ENCODE measurements at places on chromosomes 6 and 20. TPM values are rescaled to one million over a fixed set of nuclear protein-coding genes. Genes with fewer than 3 reads are reported as not detected.
A peak's percentile ranks its signal among the peaks of the same experiment; 100 is the strongest.

CALHM5 gene
- polyA plus RNA-seq: 2.2 TPM

MCHR2 gene
- polyA plus RNA-seq: not detected

DPPA5 gene
- polyA plus RNA-seq: not detected

KIF25 gene
- polyA plus RNA-seq: 0.61 TPM

TRIM31 gene
- polyA plus RNA-seq: not detected

DNA sequence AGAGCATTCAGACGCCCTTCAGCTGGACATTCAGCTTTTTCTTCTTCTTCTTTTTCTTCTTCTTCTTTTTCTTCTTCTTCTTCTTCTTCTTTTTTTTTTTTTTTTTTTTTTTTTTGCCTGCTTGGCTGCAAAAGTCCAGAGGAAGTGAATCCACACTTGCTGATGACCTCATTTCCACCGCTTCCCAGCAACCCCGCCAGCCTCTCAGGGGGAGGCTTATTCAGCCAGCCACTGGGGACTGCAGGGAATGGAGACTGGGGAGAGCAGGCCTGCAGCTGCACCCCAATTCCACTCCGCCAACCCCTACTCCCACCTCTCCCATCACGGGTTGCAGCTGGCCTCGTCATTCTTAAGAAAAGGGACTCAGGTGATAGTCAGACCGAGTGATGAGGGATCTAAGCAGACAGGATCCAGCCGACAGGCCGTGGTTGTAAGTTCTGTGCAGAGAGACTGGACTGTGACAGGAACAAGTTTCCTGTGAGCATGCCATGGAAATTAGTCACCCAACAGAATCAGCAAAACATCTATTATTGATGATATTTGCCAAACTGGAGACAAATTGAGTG, 59.0 kb upstream of the QKI start:
- no peak for DNase-seq

DNA sequence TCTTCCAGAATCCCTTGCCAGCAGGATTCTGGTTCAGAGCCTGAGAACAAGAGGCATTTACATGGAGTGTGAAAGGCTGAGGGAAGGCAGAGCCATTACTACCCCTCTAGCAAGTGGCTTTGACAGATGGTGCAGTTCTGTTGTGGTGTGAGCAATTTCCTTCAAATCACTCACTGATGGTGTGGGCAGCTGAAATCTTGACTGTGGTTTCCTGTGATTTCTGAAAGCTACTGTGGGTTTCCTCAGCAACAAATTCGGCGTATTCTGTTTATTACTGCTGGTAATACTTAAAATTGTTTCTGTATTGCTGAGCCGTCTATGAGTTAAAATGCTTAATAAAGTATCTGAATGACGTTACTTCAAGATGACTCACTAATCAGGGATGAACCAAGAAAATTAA, 181.5 kb upstream of the TCF21 start:
- DNase-seq: no peak

GRCh38 chr6:32177183-32177787, 920 bp upstream of the RNF5 start:
- no peak for DNase-seq

DNA sequence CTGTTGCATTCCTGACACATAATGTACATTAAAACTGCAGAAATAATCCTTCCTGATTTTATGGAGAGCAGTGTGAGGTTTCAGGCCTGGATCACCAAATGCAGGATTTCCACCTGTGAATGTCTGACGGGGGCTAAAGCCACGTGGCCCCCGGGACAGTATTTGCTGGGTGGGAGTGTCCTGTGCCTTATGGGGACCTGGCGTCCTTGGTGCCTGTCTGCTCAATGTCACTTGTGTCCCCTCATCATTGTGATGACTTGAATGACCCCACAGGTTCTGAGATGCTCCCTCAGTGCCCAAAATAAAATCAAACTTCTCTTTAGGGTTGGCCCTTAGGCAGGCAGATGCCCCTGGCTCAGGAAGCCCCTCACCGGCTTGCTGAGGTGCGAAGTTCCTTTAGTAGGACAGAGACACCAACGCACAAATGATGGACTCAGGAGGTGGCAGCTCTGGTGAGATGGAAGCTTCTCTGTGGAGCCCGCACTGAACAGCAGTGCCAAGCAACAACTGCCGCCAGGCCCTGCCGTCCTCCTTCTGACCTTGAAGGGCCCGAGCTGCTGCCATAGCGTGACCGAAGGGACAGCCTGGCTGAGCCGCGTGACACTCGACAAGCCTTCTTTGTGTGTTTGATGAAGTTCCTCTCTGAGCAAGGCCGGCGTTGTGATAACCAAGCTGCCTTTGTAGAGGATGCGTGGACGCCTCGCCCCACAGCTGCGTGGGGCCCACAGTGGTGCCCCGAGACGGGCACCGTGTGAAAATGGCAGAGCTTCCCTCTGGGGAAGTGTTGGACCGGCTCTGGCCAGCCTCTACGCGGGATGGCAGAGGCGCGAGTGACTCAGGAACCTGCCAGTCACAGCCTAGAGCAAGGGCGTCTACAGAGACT, 30.9 kb downstream of the FRMD1 start:
- DNase-seq: no peak

DNA sequence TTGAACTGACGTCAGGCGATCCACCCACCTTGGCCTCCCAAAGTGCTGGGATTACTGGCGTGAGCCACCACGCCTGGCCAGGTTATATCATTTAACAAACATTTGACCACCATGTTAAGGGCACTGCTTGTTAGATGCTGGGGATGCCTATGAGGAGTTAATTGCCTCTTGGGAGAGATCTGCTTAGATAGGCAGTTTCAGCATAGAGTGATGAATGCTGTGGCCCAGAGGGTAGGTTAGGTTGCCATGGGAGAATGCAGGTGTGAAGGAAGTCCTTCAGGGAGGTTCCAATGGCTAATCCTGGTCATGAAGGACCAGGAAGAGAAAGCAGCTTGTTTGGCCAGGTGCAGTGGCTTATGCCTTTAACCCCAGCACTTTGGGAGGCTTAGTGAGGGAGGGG, 17.0 kb downstream of the PHF20 start:
- DNase-seq: no peak

DNA sequence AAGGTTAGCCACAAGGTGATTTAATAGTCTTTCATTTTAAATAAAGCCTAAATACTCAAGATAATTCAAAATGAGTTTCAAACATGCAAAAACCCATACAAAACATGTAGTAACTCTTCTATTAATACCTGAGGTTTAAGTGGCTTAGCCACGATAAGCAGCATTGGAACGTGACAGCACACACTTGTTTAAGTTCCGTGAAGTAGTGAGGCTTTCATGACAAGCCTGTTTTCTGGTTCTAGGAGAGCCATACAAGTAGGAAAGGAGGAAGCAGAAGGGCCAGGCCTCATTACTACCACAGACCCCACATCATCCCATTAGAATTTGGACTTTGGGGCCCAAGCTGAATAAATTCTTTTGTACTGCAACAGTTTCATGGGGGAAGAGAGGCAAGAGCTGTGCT, 54.3 kb upstream of the PRND start:
- no peak for DNase-seq

GRCh38 chr20:4244700-4245485, 229.5 kb upstream of the RNF24 start:
- peak; percentile 70 for DNase-seq

DNA sequence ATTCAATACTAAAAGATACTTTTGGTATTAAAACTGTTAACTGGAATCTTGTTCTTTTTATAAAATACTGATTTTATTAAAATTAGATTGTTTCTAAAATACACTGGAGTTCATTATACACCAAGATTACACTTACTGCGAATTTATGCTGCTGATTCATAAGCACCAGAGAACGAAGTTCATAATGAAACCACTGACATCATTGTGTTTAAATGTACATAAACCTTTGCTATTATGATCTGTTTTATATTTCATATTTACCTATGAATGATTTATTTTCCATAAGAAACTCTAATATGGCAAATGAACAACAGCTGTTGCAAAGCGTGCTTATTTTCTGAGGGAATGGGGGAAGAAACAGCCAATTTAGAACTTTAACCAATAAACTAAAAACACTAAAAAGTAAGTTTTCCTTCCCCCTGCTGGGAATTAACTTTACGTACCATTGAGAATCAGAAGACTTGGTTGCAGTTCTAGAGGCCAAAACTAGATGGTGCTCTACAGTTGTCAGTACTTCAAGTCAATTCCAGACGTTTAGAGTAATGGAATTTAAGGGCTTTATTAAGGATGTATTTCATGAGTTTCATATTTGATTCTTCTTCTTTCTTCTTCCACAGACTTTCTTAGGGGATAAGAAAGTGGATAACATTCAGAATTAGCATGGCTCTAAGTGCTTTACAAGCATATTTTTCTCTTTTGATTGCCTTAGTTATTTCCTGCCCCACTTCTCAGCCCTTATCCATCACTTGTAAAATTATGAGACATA, 30.8 kb upstream of the COL19A1 start:
- peak; percentile 42 for DNase-seq

- DNase-seq: no peak
Observed at GRCh38 chr6:509676-510075, 118.1 kb downstream of the IRF4 start.

DNA sequence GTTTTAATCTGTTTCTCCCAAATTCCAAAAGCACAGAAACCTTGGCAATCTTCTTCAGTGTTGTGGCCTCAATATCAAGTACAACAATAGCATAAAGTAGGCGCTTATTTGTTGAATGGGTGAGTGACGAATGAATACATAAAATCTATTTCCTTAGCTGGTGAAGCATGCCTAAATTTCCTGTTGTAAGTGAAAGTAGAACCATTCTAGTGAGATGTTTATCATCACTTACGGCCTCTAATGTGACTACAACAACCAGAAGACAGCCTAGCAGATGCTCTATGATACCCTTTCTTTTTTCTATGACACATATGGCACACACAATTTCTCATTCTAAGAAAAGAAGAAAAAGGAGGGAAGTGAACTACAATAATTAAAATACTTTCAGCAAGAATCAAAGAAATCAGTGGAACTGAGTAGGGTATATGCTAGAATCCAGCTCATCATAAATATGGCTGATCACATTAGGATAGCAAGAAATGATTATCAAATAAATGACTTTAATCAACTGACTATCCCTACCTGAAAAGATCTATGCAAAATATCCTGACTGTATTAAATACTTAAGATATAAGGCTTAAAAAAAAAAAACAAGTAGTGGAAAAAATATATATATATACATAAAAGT, 67.4 kb downstream of the BTBD9 start:
- DNase-seq: no peak

DNA sequence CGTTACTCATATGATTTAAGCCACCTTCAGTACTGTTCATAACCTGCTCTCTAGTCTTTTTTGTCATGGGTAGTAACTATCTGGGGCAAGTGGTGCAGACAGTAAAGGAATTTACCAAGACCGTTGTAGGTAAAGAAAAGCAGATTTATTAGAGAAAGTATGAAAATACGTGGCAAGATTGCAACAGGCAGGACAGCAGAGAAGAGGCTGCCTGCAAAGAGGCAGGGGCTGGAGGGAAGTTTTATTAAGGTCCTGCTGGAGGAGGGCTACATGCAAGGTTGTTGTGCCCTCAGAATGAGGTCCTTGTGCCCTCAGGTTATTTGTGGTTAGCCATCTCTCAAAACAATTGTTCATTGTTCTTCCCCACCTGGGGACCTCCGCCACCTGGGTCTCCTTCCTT, 444.3 kb downstream of the BCKDHB start:
- no peak for DNase-seq

GRCh38 chr6:19169366-19169765, 667.8 kb upstream of the ID4 start:
- DNase-seq: no peak

- no peak for DNase-seq
Observed at GRCh38 chr20:52975803-52976531, 3.8 kb downstream of the TSHZ2 start.

DNA sequence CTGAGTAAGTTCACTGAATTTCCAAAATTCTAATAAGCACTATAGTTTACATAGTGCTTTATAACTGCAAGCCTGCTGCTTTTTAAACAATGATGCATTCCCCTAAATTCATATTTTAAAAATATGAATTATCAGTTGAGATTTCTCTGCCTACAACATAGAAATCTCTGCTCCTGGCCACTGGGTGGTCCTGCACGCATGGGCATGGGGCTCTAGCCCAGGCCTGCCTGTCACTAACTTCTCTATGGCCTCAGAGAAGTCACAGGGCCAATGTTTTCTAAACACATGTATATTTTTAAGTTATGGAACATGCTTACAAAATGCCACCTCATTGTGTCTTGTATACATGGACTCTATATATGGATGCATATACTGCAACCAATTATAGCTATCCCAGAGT, 211.0 kb downstream of the FOXC1 start:
- DNase-seq: no peak

GRCh38 chr6:157221817-157222175, 101.5 kb downstream of the TMEM242 start:
- no peak for DNase-seq

- DNase-seq: no peak
Observed at GRCh38 chr6:137731600-137731959, 135.5 kb upstream of the TNFAIP3 start.

DNA sequence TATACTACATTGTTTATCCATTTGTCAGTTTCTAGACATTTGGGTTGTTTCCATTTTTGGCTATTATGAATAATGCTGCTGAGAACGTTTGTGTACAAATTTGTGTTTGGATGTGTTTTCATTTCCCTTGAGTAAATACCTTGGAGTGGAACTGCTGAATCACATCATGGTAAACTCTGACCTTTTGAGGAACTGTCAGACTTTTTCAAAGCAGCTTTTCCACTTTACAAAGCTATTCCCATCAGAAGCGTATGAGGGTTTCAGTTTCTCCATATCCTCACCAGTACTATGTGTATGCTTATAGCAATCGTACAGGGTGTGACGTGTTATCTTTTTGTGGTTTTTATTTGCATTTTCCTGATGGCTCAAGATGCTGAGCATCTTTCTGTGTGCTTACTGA, 103.7 kb downstream of the MYO6 start:
- DNase-seq: no peak

DNA sequence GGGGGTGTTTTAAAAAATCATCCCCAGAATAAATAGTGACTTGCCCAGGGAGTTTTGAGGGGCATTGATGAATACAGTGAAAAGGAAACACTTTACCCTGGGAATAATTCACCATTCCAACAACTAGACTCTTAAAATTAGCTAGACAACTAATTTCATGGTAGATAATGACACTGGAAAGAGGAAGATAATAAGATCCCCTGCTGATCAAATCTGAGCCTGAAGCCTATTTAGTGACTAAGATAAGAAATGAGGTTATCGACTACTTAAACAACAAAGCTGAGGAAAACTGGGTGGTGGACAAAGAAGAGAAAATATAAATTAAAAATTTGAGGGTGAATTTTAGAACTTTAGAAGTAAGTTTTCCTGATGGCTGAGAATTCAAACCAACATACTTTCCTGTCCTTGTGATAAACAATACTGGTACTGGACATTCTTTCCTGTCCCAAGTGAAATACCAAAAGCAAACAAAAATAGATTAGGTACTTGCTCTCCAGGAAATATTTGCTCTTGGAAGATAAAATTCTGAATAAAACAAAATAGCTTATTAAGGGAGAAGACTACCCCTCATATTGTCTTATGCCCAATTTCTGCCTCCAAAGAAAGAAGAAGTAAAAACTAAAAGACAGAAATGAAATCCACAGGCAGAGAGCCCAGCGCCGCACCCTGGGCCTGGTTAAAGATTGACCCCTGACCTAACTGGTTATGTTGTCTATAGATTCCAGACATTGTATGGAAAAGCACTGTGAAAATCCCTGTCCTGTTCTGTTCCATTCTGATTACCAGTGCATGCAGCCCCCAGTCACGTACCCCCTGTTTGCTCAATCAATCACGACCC, 64.0 kb upstream of the ADGRF4 start:
- no peak for DNase-seq

GRCh38 chr20:38818113-38819065, 12.9 kb downstream of the PPP1R16B start:
- DNase-seq: no peak

- no peak for DNase-seq
Observed at GRCh38 chr6:122861594-122861993, 72.5 kb downstream of the SMPDL3A start.
